ENCODE measurements at places on chromosomes 3 and 15. TPM values are rescaled to one million over a fixed set of nuclear protein-coding genes. Genes with fewer than 3 reads are reported as not detected.

The SYNPR gene
- total RNA-seq, result not detected

The CALML4 gene
- total RNA-seq, result 8.6 TPM

The PAQR5 gene
- total RNA-seq, result 109 TPM

The SLC28A2 gene
- not detected for total RNA-seq
